Type B pancreatic cell (in vitro differentiated cells): ENCODE measurements at places on chromosomes 2 and 18.
A peak's percentile ranks its signal among the peaks of the same experiment; 100 is the strongest.

- H3K36me3 ChIP-seq = no peaks in the 10 kb centered on the region
- H3K4me1 ChIP-seq = peaks cover 19% of the 10 kb centered on the region
- DNase-seq = no peak
- H3K27ac ChIP-seq = no peak overlapping the region
These were observed 636.2 kb downstream of the EPHA4 start for GRCh38 chr2:220935789-220936321.

- no peak for DNase-seq
- no peaks in the 10 kb centered on the region for H3K36me3 ChIP-seq
These were observed 16.5 kb downstream of the SPATA3 start for GRCh38 chr2:231012463-231012862.

DNA sequence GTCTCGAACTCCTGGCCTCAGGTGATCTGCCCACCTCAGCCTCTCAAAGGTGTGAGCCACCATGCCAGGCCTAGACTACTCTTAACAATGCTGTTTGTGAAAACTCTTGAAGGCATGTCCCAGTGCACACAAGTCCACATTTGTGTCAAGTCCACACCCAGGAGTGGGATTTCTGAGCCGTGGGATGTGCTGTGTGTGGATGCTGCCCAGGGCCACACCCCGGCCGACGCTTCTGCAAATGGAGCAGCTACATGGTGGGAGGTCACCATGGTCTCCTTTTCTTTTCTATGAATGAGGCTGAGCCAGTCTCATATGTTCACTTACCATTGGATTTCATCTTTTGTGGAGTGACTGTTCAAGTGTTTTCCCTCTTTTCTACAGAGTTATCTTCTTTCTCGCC, 15.8 kb downstream of the SNED1 start:
- peak; percentile 37 for DNase-seq
- H3K27ac ChIP-seq = no peak overlapping the region
- H3K27me3 ChIP-seq = no peaks in the 10 kb centered on the region
- no peak overlapping the region for H3K4me3 ChIP-seq

- peak within 1 kb of the TSS; percentile 88 for H3K4me3 ChIP-seq
- peak; percentile 88 for DNase-seq
- H3K4me1 ChIP-seq = peaks cover 20% of the 10 kb centered on the region
- H3K36me3 ChIP-seq = peaks cover 16% of the 10 kb centered on the region
These were observed at the start of gene SULT1C4 for GRCh38 chr2:108377815-108378630. Gene SULT1C4, plus strand, starts transcription at chr2:108377954. Its CDS starts 384 bp downstream, at chr2:108378338.

GRCh38 chr2:64403426-64403825, 50.5 kb upstream of the LGALSL start:
- peak overlapping the region; percentile 70 for H3K27ac ChIP-seq
- H3K27me3 ChIP-seq = no peaks in the 10 kb centered on the region
- H3K4me1 ChIP-seq = peaks cover 73% of the 10 kb centered on the region
- no peaks in the 10 kb centered on the region for H3K36me3 ChIP-seq
- H3K4me3 ChIP-seq = peak overlapping the region; percentile 39
- DNase-seq = no peak

DNA sequence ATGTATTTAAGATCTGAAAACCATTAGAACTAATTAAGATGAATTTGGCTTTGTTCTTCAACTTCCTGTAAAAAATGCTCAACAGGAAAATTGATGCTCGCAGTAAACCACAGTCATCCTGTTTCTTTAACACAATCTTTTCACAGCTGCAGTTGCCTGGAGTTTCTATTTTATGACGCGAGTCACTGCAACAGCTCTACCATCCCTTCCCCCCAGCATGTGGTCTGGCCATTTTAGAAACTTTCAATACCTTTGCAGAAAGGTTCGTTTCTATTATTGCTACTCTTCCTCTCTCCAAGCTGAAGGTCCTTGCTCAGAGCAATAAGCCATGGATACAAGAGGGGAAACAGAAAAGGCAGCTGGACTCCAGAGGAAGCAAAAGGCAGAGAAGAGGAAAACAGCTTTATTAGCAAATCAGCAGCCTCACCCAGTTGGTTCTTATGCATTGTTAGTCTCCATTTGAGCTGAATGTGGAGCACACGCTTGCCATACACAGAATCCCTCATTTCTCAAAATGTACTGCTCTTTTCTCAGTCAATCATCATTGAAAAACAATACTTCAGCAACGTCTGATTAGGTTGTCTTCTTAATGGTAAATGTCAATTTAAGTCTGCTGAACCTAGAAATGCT, 3.9 kb downstream of the WIPF1 start:
- peak overlapping the region; percentile 23 for H3K27ac ChIP-seq
- DNase-seq = no peak
- peak overlapping the region; percentile 44 for H3K4me3 ChIP-seq

DNA sequence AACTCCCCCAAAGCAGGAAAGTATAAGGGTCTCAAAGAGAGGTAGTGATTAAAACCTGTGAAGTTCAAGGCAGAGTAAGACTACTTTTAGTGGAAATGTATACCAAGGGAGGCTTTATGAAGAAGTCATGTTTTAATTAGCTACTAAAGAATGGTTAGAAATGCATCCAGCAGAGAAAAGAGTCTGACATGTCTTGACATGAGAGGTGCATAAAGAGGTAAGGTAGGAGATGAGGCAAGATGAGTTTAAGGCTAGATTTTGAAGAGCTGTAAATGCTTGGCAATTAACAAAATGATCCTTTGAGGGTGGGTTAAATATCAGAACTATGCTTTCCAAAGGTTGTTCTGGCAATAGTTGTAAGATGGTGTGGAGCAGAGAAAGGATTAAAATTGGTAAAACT, 88.7 kb upstream of the WDSUB1 start:
- H3K27ac ChIP-seq = no peak overlapping the region
- H3K36me3 ChIP-seq = peaks cover 14% of the 10 kb centered on the region
- no peaks in the 10 kb centered on the region for H3K27me3 ChIP-seq
- no peak for DNase-seq
- H3K4me1 ChIP-seq = no peaks in the 10 kb centered on the region
- no peak overlapping the region for H3K4me3 ChIP-seq

GRCh38 chr2:28607730-28608499, 112.1 kb downstream of the PLB1 start:
- no peaks in the 10 kb centered on the region for H3K27me3 ChIP-seq
- no peak for DNase-seq
- H3K27ac ChIP-seq = no peak overlapping the region
- no peak overlapping the region for H3K4me3 ChIP-seq

DNA sequence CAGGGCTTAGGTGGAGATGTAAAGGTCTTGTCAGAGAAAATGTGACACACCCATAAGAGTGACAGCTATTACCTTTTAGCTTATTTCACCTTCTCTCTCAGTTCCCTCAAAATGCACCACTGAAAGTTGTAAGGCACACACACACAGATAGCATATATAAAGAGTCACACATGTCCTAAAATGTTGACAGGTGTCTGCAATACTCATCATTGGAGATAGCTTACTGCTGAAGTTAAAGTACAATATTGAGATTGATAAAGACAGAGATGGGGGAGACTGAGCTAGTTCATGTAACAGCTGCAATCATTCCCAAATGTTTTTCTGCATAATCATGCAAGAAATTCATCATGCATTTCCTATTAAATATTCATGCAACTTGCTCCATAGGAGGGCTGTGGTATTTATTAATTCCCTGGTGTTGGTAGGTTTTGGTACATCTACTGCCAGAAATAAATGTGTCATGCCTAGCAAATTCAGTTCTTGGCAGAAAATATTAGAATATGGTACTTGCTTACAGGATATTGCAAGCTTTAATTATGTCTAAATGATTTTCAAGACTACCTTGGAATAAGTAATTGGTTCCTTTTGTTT, 118.8 kb upstream of the RBMS1 start:
- H3K27me3 ChIP-seq = no peaks in the 10 kb centered on the region
- H3K36me3 ChIP-seq = no peaks in the 10 kb centered on the region
- H3K4me3 ChIP-seq = no peak overlapping the region
- no peak for DNase-seq
- peaks cover 5% of the 10 kb centered on the region for H3K4me1 ChIP-seq

GRCh38 chr2:38740851-38741731, 10.1 kb downstream of the SRSF7 start:
- no peak for DNase-seq
- no peak overlapping the region for H3K4me3 ChIP-seq
- peaks cover 18% of the 10 kb centered on the region for H3K4me1 ChIP-seq
- peaks cover 52% of the 10 kb centered on the region for H3K36me3 ChIP-seq

GRCh38 chr2:183162362-183162761, 38.1 kb downstream of the NUP35 start:
- no peaks in the 10 kb centered on the region for H3K4me1 ChIP-seq
- no peak overlapping the region for H3K27ac ChIP-seq
- no peaks in the 10 kb centered on the region for H3K27me3 ChIP-seq

DNA sequence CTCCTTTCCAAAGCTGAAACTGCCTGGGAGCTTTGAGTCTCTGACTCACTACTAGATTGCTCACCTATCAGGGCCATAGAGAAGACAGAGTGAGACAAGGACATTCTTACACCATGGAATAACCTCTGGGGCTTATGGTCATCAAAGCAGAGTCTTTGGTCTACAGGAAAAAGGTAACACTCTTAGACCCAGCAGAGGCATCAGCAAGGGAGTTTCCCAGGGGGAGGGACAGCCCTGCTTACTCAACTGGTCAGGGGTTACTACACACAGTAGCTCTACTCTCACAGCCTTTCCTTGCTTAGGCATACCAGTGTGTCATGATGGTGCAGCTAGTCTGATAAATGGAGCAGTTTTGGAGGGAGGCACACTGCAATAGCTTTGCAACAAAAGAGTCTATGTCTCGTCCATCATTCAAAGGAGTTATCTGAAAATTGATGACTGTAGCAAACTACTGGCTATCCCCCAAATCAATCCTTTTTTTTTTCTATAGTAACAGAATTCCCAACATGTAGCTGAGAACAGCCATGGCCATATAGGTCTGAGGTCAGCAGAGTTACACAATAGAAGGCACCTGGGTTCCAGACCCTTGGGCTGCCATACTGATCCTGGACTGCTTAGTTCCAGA, 22.4 kb upstream of the CD28 start:
- H3K4me1 ChIP-seq = peaks cover 25% of the 10 kb centered on the region
- peak overlapping the region; percentile 39 for H3K27ac ChIP-seq
- no peak for DNase-seq
- no peaks in the 10 kb centered on the region for H3K27me3 ChIP-seq
- no peaks in the 10 kb centered on the region for H3K36me3 ChIP-seq

GRCh38 chr18:3595369-3596273, 145.6 kb downstream of the TGIF1 start:
- H3K4me3 ChIP-seq = peak overlapping the region; percentile 91

DNA sequence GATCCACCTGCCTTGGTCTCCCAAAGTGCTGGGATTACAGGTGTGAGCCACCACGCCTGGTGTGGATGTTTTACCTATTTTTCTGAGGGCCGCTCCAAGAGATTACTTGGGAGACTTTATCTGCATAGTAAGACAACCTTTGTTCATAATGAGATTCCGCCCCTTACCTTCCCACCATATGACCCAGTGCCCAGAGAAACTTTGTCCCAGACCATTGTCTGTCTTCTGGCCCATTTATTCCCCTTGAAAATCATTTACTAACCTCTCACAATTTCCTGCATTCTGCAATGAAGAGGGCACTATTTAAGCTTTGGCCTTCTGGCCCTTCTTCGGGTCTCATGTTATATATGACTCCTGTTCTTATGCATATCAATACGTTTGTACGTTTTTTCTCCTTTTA, 13.7 kb upstream of the TMEM37 start:
- no peak overlapping the region for H3K4me3 ChIP-seq
- H3K27me3 ChIP-seq = peaks cover 4% of the 10 kb centered on the region
- H3K4me1 ChIP-seq = peaks cover 12% of the 10 kb centered on the region
- H3K36me3 ChIP-seq = peaks cover 6% of the 10 kb centered on the region

- H3K36me3 ChIP-seq = peaks cover 9% of the 10 kb centered on the region
- peak overlapping the region; percentile 90 for H3K27ac ChIP-seq
- peaks cover 6% of the 10 kb centered on the region for H3K4me1 ChIP-seq
- H3K4me3 ChIP-seq = peak overlapping the region; percentile 90
- peak; percentile 58 for DNase-seq
These were observed 1.1 kb upstream of the PXDN start for GRCh38 chr2:1745171-1746023.

- DNase-seq = no peak
- H3K27ac ChIP-seq = no peak overlapping the region
- no peak overlapping the region for H3K4me3 ChIP-seq
- peaks cover 6% of the 10 kb centered on the region for H3K27me3 ChIP-seq
- peaks cover 13% of the 10 kb centered on the region for H3K36me3 ChIP-seq
These were observed 93.9 kb downstream of the FARSB start for GRCh38 chr2:222561817-222562645.

DNA sequence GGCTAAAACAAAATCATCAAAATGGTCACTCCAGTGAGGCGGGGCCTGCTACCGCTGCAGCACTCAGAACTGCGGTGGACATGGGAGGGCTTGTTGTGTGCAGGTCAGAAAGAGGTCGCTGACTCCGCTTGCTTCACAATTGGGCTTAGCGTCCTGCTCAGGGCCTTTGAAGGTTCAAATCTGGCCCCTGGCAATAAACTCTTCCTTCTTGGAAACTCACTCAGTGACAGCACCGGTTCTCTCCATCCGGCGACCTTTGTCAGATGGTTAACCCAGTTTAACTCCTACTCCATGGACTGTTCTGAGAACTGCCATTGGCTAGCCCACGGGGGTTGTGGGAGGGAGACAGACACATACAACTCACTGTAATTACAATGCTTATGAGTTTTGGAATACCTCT, 29.0 kb upstream of the LAPTM4A start:
- H3K27me3 ChIP-seq = no peaks in the 10 kb centered on the region
- peaks cover 3% of the 10 kb centered on the region for H3K36me3 ChIP-seq
- DNase-seq = no peak
- no peak overlapping the region for H3K4me3 ChIP-seq
- H3K27ac ChIP-seq = no peak overlapping the region

DNA sequence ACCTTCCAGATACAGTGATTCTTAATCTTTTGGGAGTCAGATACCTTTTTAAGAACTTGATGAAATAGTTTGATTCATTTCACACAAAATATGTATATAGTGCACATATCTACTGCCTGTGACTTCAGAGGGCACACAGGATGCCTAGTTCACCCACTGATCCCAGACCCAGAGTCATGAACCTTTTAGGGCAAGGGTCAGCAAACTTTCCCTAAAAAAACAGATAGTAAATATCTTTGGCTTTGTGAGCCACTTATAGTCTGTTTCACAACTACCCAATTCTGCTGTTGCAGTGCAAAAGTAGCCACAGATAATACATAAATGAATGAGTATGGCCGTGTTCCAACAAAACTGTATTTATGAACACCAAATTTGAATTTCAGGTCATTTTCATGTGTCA, 124.9 kb downstream of the ANKRD44 start:
- no peak for DNase-seq
- H3K27me3 ChIP-seq = no peaks in the 10 kb centered on the region
- peaks cover 34% of the 10 kb centered on the region for H3K4me1 ChIP-seq
- H3K36me3 ChIP-seq = no peaks in the 10 kb centered on the region
- H3K4me3 ChIP-seq = no peak overlapping the region

GRCh38 chr2:65031341-65032018, 24.7 kb upstream of the CEP68 start:
- no peaks in the 10 kb centered on the region for H3K27me3 ChIP-seq
- no peak overlapping the region for H3K4me3 ChIP-seq
- no peak overlapping the region for H3K27ac ChIP-seq
- H3K36me3 ChIP-seq = no peaks in the 10 kb centered on the region
- no peak for DNase-seq

- peak overlapping the region; percentile 96 for H3K4me3 ChIP-seq
- H3K27me3 ChIP-seq = peaks cover 47% of the 10 kb centered on the region
- peak; percentile 85 for DNase-seq
- peak overlapping the region; percentile 84 for H3K27ac ChIP-seq
- peaks cover 9% of the 10 kb centered on the region for H3K4me1 ChIP-seq
- no peaks in the 10 kb centered on the region for H3K36me3 ChIP-seq
These were observed 1.1 kb upstream of the CDH2 start for GRCh38 chr18:28177828-28178635.
